NCI-H187 treated with DMSO at 0.1 percent for 48 hours (cell line): ENCODE measurements at places on chromosomes 4 and X.
A peak's percentile ranks its signal among the peaks of the same experiment; 100 is the strongest.

DNA sequence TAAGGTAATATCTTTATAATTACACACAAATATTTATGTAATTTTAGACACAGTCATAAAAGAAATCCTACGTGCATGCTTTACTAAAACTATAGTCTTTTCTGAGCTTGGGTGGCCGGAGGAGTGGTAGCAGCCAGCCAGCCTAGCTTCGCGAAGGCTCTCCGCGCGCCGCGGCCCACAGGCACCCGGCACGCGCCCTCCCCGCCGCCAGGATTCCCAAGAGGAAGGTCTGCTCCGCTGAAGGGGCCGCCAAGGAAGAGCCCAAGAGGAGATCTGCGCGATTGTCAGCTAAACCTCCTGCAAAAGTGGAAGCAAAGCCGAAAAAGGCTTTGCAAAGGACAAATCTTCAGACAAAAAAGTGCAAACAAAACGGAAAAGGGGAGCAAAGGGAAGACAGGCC lies 8.7 kb upstream of the PJA1 start:
- no peak for DNase-seq

DNA sequence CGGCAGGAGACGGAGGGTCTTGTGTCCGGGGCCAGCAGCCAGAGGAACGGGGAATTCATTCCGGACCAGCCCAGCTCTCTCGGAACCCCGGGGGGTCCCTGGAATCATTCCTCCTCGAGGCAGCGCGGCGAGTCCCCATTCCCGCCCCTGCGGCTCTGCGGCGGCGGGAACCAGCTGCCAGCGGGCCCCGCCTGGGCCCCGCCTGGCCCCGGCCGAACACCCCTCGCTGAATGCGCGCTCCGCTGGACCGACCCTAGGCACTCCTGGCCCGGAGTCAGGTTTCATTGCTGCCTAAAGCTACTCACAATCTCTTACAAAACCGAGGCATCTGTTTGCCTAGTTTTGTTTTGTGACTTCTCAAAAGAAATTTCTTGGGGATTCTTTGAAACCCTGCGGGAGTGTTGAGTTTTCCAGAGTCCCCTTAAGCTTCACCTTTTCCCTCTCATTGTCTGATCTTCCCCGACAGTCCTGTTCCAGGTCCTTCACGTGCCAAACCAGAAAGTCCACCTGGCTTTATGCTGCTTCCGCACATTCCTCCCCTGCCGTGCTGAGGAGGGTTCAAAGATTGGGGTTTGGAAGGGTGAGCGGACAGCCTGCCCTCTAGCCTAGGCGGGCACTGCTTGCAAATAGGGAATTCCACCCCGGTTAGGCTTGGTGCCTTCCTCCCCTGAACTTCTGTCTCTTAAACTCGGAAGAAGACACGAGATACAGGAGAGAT lies 789 bp downstream of the ARHGAP10 start:
- DNase-seq, result no peak

DNA sequence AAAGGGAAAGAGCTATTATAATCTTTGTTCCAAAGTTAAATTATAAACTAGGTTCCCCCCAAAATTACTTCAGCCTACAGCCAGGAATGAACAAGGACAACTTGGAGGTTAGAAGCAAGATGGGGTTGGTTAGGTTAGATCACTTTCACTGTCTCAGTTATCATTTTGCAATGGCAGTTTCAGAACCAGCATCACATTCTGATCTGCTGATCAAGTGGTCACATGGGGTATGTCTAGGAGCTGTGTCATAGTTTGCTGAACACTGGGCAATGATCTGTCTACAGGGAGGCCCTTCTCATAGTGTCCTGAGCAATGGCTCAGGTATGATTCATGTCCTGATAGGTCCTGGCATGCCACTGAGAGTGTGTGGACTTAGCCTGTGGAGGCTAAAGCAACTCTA lies 41.6 kb upstream of the XIAP start:
- DNase-seq, result no peak

DNA sequence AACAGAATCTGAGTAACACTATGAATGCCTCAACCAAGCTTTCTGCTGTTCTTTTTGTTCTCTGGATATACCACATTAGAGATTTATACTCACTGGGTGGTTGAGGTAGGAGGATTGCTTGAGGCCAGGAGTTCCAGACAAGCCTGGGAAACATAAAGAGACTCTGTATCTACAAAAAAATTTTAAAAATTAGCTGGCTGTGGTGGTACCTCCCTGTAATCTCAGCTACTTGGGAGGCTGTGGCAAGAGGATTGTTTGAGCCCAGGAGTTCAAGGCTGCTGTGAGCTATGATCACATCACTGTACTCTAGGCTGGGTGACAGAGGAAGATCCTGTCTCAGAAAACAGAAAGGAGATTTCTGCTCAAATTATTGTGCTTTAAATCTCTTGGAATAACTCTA lies 161.6 kb upstream of the RAPGEF2 start:
- no peak for DNase-seq

- no peak for DNase-seq
These were observed 1.6 kb upstream of the NAT8L start for GRCh38 chr4:2057382-2058065.

- no peak for DNase-seq
These were observed 91.3 kb downstream of the LCORL start for GRCh38 chr4:17930256-17930655.

DNA sequence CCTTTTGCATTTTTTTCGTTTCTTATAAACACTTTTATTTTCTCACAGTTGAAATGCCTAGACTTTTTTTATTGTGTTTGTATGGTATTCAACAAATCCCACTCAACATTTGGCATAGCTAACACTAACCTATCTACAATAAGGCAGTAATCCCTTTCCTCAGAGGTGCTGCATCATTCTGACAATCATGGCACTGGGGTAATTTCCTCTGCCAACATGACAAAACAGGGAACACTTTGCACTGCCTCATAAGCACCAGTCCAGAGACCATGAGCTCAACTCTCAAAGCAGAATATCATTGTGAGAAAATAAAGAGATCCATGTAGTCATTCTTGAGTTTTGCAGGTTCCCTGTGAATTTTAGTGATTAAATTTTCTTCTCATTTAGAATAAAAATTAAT lies 183.8 kb upstream of the INTU start:
- no peak for DNase-seq

DNA sequence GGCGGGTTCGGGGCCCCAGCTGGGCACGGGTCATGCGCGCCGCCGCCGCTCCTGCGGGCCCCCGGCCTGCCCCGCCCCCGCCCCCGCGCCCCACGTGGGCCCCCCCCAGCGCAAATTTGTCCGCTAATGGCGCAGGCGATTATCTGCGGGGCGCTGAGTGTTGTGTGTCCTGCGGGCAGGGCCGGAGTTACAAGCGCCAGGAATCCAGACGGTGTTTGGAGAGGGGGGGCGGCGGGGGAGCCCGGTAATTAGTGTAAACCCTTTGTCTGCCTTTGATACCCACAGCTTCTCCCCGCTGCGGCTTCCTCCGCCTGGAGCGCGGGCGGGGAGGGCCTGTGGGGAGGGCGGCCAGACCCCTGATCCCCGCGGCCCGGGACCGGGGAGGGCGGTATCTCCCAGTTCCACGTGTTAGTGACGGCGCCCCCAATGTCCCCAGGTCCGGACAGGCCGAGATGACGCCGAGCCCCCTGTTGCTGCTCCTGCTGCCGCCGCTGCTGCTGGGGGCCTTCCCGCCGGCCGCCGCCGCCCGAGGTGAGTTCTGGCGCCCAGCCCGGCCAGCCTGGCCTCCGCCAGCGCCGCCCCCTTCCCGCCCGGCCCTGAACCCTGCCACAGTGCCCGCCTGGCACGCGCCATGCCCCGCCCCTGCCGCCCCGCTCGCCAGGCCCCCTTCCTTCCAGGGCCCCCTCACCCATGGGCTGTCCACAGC lies 761 bp downstream of the FGFRL1 start:
- DNase-seq, result no peak

DNA sequence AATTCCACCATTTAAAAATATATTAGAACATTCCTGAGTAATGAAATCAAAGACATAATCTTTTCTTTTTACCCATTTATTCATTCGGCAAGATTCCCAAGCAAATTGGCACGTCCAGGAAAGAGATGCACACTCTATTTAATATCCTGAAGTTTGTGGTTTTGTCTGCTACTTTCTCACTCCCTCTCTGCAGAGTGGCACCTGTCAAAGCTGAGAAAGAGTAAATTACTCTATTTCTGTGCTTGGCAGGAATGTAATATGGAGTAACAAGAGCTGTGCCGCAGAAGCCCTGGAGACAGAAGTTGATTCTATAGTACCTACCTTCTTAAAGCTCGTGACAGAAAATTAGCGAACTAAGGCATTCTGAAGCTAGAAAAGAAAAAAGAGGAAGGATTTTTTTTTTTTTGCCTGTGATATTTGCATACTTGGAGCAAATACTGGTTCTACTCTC lies 5.5 kb downstream of the GSTCD start:
- DNase-seq, result no peak

- no peak for DNase-seq
These were observed 256.2 kb downstream of the EVC2 start for GRCh38 chr4:5452156-5452555.

DNA sequence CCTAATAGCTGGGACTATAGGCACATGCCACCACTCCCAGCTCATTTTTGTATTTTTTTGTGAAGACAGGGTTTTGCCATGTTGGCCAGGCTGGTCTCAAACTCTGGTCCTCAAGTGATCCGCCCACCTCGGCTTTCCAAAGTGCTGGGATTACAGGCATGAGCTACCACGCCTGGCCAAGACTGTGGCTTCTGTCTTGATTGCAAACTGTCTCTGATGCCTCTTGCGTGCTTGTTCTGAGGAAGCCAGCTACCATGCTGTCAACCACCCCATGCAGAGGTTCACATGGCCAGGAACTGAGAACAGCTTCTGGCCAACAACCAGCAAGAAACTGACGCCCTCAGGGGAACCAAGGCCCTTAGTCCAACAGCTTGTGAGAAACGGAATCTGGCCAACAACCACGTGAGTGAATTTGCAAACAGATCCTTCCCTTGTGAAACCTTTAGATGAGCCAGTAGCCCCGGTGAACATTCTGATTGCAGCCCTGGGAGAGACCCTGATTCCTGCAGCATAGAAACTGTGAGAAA lies 71.2 kb downstream of the SUPT20HL2 start:
- no peak for DNase-seq

DNA sequence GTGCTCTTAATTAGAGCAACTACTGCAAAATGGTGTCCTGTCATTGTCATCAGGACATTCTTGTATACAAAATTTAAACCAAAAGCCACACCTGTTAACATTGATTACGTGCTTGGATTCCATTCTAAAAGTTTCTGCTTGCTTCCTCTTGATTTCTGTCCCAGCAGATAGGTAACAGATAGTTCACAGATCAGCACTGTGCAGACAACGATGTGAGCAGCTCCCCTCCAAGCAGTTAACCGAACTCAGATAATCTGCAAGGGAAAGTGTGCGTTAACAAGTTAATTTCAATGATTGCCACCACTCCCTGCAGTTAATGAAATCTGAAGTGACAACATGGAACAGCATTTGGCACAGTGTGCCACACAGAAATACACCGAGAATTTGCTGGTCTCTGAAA lies 54.4 kb upstream of the RELL1 start:
- DNase-seq, result no peak

DNA sequence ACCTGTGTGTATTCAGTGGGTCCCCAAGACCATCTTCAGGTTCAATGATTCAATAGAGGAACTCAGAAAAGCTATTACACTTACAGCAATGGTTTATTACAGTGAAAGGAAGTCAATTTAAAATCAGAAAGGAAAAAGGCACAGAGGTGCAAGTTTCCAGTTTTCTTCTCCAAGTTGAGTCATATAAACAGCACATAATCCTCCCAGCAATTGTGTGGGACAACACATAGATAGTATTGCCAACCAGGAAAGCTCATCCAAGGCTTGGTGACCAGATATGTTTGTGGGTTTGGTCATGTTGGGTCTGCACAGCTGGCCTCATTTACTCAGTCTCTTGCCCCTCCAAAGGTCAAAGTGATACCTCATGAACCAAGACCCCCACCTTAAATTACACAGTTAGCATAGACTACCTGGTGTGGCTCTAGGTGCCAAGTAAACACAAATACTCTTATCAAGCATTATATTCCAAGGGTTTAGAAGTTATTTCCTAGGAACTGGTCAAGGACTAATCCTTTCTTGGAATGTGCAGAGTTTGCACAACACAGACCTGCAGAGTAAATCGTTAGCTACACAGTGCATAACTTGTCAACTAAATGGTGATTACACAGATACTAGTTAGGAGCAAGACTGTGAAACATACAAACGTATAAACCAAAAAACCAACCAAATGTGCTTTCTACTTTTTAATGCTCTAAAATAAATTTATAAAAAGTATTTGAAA lies 777.3 kb downstream of the PCDH18 start:
- DNase-seq, result no peak

DNA sequence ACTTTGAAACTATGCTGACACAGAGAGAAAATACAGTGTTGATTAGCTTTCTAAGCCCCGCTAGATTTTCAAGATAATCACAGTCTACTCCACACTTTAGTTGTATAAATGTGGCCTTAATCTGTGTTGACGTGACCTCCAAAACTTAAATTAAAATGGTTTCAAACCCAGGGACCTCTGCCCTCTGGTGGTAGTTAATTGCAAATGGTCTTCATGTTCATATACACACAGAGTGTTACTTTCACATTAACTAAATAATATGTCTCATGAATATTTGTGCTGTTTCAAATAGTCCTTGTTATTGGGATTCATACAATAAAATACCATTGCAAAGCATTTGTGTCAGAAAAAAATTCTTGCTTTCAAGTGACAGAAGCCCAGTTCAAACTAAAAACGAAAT lies 64.3 kb downstream of the TASL start:
- no peak for DNase-seq

DNA sequence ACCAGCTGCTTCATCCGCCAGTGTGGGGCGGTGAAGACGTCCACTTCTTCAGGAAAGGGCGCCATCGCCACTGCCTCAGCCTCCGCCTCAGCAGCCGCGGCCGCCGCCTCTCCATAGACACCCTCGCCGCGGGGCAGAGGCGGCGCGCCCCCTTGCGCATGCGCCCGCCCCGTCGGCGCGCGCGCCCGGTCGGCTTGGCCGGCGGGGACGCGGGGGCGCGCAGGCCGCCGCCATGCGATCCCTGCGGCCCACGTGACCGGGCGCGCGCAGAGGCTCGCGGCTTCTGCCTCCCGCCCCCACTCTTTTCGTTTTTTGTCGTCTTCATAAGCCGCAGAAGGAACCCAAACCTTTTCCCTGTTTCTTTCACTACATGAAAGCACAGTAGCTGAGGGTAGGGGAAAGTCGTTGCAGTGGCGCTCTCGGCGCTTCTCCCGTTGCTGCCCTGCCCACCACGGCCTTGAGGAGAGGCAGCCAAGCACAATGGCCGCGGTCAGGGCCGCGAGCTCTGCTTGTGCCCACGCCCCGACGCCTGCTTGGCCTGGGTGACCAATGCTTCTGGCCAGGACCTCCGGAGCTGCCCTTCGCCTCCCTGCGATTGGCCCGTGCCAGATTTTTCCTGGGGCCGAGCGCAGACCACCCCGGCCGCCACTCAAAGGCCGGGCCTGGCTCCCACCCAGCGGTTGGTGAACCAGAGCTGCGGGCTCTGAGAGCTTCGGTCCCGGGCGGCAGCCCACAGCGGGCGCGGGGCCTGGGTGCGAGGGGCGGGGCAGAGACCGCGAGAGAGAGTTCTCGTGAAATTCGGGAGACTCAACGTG lies at the start of gene FBXL5:
TSS of gene FBXL5 (minus strand) at position 135 of the 815 bp plus-strand sequence. CDS start at position 65, 70 bp downstream.
- DNase-seq, result peak; percentile 34
